ENCODE measurements at places on chromosomes 7 and 10. TPM values are rescaled to one million over a fixed set of nuclear protein-coding genes. Genes with fewer than 3 reads are reported as not detected.

Gene HECTD2
- 5.6 TPM for total RNA-seq

Gene ADRA2A
- total RNA-seq, result 9.0 TPM

Gene FGFBP3
- not detected for total RNA-seq

Gene PON1
- not detected for total RNA-seq

Gene NKX2-3
- not detected for total RNA-seq

Gene ZNF438
- 4.3 TPM for total RNA-seq

Gene MINDY4
- total RNA-seq, result 9.5 TPM

Gene ASB10
- total RNA-seq, result not detected

Gene ATRNL1
- total RNA-seq, result under 0.01 TPM

Gene IQUB
- total RNA-seq, result 0.12 TPM

Gene GBX1
- not detected for total RNA-seq

Gene AP1S1
- total RNA-seq, result 76.5 TPM

Gene FAM131B
- 0.94 TPM for total RNA-seq

Gene CPA2
- total RNA-seq, result not detected

Gene LIPF
- not detected for total RNA-seq

Gene DPP6
- not detected for total RNA-seq

Gene GHRHR
- total RNA-seq, result not detected

Gene FOXI2
- not detected for total RNA-seq

Gene LRRC18
- total RNA-seq, result not detected

Gene NME8
- total RNA-seq, result not detected

Gene C10orf62
- not detected for total RNA-seq

Gene FBXO24
- not detected for total RNA-seq

Gene HOXA9
- total RNA-seq, result not detected

Gene C10orf53
- total RNA-seq, result not detected

Gene KIAA1549
- 1.4 TPM for total RNA-seq

All from cardiac ventricle fibroblast (primary cell).